ENCODE measurements at places on chromosomes 2 and 18.
A peak's percentile ranks its signal among the peaks of the same experiment; 100 is the strongest.

- DNase-seq: peak; percentile 68
These were observed 74.7 kb downstream of the HNRNPLL start for GRCh38 chr2:38528008-38528442.

GRCh38 chr18:75478996-75479880 lies 51.7 kb upstream of the SMIM21 start:
- DNase-seq: peak; percentile 45

- no peak for DNase-seq
These were observed 976.1 kb upstream of the GYPC start for GRCh38 chr2:125679903-125680302.

DNA sequence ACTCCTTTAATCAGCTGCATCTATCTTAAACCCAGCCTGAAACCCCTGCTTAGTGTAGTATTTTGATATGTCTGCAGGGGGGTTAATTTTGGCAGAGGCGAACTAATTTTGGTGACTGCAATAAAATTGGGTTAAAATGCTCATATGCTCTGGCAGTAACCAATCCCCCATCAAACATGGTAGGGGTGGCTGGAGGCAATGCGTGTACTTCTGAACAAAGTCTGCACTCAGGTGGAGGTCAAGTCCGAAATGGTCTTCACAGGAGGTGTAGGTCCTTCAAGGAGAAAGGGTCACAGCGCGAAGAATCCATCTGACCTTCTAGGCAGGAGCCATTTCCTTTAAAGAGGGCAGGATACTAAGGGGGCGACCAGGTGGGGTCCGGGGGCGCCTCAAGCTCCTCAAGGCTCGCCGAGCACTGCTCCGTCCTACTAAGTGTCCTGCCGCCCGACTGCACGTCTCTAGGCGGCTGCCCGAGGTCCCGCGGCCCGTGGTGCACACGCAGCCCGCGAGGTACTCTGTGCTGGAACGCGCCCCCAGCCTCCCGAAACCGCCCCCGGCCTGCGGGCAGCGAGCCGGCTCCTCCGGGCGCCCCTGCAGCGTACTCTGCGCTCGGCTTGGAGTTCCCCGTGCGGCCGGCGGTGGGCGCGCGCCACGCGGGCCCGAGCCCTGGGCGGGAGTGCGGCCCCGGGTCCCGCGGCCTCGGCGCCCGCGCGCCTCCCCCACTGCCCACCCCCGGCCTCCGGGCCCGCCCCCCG lies 1.7 kb upstream of the LDLRAD4 start:
- peak; percentile 73 for DNase-seq

DNA sequence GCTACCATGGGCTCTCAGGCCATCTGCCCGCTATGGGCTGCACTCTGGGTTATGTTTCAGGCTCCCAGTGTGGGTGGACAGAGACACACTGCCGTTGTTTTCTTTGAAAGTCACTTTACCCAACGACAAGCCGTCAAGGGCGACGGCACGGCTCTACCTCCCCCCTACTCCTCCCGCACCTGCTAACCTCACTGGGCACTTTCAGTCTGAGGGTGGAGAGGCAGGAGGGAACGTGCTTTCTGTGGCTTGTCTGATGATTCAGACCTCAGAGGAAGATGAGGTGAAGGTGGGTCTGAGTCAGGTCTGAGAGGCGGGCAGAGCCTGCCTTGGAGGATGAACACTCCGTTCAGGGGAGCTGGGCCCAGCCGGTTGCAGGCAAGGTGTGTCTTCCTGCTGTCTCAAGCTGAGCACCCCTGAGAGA lies 147.6 kb upstream of the HDAC4 start:
- DNase-seq: no peak

GRCh38 chr2:210623506-210623905 lies 67.1 kb downstream of the CPS1 start:
- no peak for DNase-seq

GRCh38 chr18:13629841-13630715 lies 96.3 kb downstream of the FAM210A start:
- peak; percentile 66 for DNase-seq

DNA sequence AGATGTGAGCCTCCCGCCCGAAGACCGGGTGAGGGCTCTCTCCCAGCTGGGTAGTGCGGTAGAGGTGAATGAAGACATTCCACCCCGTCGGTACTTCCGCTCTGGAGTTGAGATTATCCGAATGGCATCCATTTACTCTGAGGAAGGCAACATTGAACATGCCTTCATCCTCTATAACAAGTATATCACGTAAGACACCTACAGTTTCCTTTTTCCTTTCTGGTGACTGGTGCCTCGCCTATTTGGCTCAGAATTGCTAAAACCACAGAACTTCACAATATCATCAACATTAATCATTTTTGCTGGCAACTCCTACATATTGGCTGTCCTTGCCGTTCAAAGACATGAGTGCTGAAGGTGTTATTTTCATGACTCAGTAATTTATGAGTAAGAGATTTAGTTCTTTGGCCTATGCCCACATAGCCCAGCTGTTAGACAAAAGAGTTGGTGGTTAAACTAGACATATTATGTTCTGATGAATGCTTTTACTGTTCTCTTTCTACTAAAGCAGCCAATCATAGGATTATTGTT lies 2.2 kb downstream of the STAMBP start:
- no peak for DNase-seq

- no peak for DNase-seq
These were observed 154.3 kb downstream of the NRP2 start for GRCh38 chr2:205836477-205837221.

GRCh38 chr2:217222309-217222910 lies 362.5 kb upstream of the TNP1 start:
- DNase-seq: no peak

- no peak for DNase-seq
These were observed 5.8 kb downstream of the TSHZ1 start for GRCh38 chr18:75216212-75216910.

- no peak for DNase-seq
These were observed 131.3 kb downstream of the LPIN1 start for GRCh38 chr2:11877764-11878163.

DNA sequence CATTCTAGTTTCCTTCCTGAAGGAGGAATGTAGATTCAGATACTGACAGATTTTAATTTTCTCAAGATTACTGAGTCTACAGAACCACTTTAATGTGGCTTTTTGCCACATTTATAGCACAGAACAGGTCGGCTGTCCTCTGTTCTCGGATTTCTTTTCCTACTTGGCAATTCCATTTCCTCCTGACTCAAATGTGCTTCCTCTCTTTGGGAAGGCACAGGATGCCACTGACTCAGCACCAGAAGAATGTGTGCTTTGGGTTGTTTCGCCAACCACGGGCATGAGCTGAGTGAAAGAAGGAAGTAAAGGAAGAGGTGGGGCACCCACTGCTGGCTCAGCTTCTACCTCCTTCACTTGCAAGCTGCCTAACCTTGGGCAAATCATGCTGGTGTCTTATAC lies 970.6 kb upstream of the ACVR2A start:
- DNase-seq: no peak

GRCh38 chr2:80437959-80438358 lies 133.4 kb upstream of the LRRTM1 start:
- no peak for DNase-seq

DNA sequence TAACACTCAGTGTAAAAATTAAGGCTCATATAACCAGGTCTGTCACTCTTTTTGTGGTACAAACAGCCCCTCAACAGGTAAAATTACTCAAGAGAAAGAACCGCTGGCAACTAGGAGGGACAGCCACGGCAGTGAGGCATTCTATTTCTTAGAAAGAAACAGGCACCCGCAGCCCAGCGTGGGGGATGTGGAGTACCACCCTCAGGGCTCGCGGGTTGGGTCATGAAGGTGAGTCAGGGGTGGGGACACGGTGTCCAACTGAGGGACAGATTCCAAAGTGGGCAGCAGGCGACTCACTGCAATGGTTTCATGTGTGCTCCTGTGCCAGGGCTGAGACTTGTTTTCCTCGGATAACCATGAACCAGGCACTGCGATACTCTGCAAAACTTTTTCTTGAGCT lies 129.4 kb downstream of the DTNB start:
- no peak for DNase-seq

GRCh38 chr2:75865083-75865482 lies 154.4 kb upstream of the GCFC2 start:
- no peak for DNase-seq

DNA sequence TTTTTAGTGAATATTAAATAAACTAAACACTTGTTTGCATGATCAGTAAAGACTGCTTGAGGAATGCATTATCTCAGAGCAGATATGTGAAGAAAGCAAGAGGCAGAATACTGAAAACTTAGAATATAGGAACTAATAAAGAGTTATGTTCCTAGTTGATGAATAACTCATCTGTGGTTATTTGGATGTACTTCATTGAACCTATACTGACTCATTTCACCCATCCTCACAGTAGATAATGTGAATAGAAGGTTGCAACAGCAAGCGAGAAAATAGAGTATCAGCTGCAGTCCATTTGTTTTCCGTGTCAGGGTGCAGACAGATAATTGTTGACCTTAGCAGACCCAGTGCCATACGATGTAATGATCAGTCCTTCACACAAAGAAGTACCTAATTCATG lies 945.7 kb upstream of the LRRTM1 start:
- DNase-seq: no peak

DNA sequence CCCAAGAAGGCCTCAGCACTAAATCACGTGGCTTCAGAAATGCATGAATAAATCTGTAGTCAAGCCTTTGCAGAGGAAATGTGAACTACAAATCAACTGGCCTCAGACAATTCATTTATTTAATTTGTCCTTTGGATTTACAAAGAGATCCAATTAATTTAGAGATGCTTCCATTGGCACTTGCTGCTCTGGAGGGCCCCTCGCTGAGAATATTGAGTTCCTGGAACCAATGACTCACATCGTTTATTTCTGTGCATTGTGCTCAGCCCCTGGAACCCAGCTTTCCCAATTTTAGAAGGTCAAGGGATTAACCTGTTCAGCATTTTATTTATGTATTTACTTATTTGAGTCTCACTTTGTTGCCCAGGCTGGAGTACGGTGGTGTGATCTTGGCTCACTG lies 47.2 kb upstream of the MGAT4A start:
- DNase-seq: no peak

DNA sequence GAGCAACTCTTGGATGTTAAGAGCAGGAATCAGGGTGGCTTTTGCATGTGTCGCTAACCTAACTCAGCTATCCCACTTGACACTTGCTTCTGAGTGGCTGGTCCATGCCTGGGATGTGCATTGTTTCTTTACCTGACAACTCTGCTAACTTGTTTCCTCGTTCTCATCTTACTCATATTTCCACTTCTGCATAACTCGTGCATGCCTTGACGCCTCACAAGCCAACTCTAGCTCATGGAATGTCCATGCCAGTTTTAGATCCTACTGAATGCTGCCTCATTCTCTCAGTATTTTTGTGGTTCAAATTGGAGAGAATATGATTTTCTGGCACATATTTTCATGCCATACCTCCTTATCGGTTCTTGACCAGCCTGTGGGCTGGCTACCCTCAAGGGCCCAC lies 52.5 kb downstream of the CDCA7 start:
- no peak for DNase-seq

GRCh38 chr2:11582862-11583752 lies 49.3 kb downstream of the GREB1 start:
- DNase-seq: no peak

DNA sequence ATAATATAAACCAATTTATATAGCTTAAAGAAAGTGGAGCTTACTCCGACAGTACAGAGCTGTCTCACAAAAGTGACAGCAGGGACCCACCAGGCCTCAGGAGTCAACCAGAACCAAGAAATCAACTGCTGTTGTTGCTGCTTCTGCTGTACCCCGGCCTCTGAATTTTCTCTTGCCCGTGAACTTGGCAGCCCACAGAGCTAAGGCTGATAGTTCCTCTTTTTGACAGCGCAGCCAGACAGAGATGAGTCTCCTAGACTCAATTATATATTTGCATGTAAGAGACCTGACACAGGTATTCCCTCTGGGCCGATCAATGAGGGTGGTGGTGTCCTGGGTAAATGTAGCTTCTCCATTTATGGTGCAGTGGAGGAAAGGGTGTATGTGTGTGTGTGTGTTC lies 109.4 kb downstream of the KCTD1 start:
- no peak for DNase-seq

- no peak for DNase-seq
These were observed 406.1 kb upstream of the MEX3C start for GRCh38 chr18:51603551-51603950.

GRCh38 chr2:239746559-239747246 lies 278.4 kb downstream of the NDUFA10 start:
- no peak for DNase-seq

DNA sequence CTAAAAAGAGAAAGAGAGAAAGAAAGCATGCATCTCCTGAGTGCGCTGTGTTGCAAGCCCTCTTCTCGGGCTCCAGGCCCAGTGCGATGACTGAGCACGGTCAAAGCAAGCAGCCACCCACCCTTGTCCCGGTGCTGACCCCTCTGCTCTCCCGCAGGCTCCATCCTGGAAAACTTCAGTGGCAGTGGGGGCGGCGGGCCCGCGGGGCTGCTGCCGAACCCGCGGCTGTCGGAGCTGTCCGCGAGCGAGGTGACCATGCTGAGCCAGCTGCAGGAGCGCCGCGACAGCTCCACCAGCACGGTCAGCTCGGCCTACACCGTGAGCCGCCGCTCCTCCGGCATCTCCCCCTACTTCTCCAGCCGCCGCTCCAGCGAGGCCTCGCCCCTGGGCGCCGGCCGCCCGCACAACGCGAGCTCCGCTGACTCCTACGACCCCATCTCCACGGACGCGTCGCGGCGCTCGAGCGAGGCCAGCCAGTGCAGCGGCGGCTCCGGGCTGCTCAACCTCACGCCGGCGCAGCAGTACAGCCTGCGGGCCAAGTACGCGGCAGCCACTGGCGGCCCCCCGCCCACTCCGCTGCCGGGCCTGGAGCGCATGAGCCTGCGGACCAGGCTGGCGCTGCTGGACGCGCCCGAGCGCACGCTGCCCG lies 252.5 kb downstream of the GLI2 start:
- no peak for DNase-seq

DNA sequence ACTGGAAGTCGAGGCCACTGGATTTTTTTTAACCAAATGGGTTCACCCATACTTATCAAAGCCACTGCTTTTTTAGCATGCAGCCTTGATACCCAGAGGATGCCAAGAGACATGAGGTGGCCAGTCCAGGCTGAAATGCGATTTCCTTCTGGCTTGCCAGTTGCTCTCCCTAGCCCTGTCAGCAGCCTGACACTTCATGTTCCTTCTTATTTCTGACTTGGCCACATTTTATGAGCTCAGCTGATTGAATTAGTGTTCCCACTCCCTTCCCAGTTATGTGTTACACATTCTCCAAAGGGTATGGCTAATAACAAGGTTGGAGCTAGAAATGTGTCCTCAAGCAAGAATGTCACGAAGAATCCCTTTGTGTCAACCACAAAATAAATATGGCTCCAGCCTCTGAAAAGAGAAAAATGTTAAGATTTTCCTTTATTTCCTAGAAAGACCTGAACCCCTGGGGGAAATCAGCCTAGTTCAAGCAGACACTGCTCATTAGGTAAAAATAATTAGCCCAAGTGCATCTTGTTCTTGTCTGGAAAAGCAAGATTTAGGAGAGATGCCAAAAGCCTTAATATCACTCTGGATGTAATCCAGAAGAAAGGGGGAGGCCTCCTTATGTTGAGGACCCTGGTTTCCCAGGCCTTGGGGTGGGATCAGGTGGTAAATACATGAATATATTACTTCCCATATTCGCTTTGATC lies 121.7 kb upstream of the TACR1 start:
- DNase-seq: no peak

GRCh38 chr2:47301277-47301618 lies 101.7 kb upstream of the MSH2 start:
- no peak for DNase-seq
